Nephron progenitor cell (in vitro differentiated cells): ENCODE measurements at places on chromosomes 12 and 14.

DNA sequence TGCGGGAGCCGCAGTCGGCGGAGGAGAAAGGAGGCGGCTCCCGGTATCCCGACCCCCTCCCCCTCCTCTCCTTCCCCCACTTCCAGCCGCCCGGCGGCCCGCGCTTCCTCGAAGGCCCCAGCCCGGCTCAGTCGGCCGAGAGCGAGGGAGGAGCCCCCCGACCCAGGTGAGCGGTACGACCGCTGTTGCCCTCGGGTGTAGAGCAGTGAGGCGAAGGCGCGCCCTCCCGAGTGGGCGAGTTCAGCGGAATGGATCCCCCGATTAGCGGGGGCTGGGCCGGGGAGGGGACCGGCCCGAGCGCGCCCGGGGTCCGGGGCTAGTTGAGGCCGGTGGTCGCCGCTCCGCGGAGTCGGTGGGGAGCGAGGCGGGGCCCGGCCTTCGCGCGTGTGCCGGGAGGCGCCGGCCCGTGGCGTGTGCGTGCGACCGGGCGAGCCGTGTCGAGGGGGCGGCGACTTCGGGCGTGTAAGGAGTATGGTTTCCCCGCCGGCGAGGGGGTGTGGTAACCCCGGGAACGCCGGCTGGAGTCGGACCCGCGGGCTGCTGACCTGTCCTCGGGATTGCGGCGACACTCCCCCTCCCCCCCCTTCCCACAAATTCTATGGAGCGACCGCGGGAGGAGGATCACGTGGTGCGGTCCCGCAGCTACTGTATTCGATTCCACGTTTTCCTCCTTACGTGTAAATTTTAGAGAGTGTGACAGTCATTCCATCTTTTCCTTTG is 501 bp downstream of the RIMKLB start:
- peak; percentile 76 for DNase-seq

DNA sequence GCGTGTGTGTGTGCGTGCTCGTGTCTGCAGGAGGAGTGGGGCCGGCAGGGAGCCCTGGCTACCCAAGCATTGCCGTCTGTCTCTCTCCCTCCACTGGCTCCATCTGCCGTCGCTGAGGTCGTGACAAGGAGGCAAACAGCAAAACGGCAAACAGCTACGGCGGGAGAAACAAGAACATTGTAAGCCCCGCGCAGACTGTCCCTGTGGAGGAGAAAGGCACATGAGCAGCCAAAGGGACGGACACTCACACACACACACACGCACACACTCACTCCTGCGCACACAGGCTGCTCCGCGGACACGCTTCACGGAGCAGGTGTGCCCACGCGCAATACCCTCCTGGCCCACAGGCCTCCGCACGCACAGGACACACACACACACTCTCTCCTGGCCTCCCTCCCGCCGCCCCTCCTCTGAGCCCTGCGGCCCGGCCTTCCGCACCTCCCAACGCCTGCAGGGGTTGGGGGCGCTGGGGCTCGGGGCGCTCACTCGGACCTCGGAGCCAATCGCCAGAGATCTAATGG is 905 bp downstream of the CISTR start:
- DNase-seq: peak; percentile 62

GRCh38 chr12:54840244-54840865 is 14.0 kb upstream of the MUCL1 start:
- DNase-seq: no peak

- DNase-seq: no peak
These were observed 29.9 kb downstream of the SRRM4 start for GRCh38 chr12:119011231-119011630.

DNA sequence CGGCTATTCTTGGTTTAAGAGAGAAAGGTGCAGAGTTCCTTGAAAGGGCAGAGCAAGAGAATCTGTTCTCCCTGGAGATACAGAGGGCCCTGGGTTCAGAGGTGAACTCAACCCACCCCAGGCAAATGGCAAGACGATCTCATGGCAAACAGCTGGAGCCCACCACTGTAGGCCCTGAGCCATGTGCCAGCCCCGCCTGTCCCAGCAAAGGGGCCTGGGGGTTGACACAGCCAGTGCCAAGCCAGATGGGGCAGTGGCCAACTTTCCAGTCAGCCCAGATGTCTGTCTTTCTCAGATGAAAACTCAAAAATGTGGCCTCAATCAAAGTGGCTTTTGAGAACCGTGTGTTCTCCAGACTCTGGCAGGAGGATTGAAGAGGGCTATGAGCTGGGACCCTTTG is 51.8 kb downstream of the ISCA2 start:
- no peak for DNase-seq

- DNase-seq: no peak
These were observed 54.1 kb downstream of the LRP6 start for GRCh38 chr12:12212769-12213168.

DNA sequence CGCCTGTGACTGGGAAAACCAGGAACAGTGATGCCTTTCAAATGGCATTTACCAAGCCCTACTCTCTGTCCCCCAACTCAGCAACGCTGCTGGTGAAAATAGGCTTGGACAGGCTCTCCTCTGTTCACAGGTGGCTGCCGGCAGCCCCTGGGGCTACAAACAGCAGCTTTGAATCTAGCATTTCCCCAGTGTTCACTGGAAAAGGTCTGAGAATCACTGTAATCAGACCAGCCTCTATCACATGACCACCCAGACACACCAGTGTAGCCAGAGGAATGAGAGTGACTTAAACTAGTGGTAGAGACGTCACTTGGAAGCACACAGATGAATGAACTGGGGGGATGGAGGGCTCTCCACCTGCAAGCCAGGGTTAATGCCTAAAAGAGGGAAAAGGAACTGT is 151.8 kb downstream of the FOXN3 start:
- DNase-seq: no peak

- no peak for DNase-seq
These were observed 121.4 kb upstream of the HIF1A start for GRCh38 chr14:61573748-61574513.

- DNase-seq: no peak
These were observed 76.5 kb upstream of the GRIN2B start for GRCh38 chr12:14057895-14058294.

DNA sequence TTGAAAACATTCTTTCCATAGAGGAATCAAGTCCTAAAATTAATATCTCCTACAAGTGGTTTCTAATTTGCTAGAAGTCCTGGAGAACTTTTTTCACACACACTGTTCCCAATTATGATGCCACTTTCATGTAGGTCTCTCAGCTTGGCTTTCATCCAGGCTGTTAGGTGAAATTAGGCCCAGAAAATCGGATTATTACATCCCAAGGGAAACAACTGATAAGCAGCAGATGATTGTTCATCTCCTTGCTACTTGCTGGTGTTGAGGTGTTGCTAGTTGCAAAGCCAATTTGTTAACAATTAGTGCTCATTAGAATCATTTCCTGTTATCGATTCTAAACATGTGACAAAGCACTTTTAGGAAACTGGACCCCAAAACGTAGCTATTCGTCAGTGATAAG is 248.0 kb downstream of the PDZRN4 start:
- DNase-seq: no peak

DNA sequence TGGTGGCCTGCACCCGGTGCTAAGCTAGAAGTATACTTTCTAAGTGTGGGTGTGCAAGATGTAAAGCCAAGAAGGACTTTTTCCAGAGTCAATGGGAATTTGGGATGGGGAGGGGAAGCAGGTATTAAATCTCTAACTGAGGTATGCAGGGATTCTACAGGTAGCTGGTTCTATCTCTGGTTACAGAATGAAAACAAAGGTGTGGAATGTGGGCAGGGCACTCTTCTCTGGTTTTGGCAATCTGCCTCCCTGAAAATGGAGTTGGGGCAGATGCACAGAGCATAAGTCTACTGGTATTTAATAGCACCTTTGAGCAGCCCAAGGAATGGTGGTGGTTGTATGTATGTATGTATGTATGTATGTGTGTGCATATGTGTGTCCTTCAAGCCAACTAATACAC is 66.7 kb upstream of the PPP1R12A start:
- DNase-seq: no peak

DNA sequence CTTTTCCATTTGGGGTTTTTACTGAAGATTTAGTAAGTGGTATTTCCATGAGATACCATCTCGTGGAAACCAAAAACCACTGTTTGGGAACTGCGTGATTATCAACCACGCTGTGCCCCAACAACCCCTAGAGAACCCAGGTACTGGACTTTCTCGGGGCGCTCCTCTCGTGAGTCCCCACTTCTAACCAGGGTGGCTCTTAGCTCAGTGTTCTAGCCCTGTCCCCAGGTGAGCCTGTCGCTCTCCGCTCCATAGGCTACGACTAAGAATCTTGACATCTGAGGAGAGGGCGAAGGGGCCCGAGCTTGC is 686 bp downstream of the MCRS1 start:
- no peak for DNase-seq

- DNase-seq: no peak
These were observed 7.1 kb downstream of the BCL11B start for GRCh38 chr14:99264691-99265450.

GRCh38 chr12:2051700-2052621 is 826 bp upstream of the CACNA1C start:
- peak; percentile 59 for DNase-seq

GRCh38 chr12:93572712-93573551 is 457 bp downstream of the SOCS2 start:
- DNase-seq: peak; percentile 73

- DNase-seq: no peak
These were observed 40.2 kb upstream of the NT5DC3 start for GRCh38 chr12:103881261-103881660.

DNA sequence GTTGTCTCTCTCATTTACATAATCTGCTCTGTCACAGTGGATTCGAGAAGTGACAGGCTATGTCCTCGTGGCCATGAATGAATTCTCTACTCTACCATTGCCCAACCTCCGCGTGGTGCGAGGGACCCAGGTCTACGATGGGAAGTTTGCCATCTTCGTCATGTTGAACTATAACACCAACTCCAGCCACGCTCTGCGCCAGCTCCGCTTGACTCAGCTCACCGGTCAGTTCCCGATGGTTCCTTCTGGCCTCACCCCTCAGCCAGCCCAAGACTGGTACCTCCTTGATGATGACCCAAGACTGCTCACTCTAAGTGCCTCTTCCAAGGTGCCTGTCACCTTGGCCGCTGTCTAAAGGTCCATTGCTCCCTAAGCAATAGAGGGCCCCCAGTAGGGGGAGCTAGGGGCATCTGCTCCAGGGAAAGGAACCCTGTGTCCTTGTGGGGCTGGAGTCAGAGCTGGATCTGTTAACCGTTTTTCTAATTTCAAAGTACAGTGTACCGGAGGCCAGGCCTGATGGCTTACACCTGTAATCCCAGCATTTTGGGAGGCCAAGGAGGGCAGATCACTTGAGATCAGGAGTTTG is 5.1 kb downstream of the ERBB3 start:
- DNase-seq: peak; percentile 24

- peak; percentile 57 for DNase-seq
These were observed 652 bp downstream of the SUPT16H start for GRCh38 chr14:21382886-21383847.

GRCh38 chr12:48822711-48823110 is 4.4 kb downstream of the CACNB3 start:
- no peak for DNase-seq

DNA sequence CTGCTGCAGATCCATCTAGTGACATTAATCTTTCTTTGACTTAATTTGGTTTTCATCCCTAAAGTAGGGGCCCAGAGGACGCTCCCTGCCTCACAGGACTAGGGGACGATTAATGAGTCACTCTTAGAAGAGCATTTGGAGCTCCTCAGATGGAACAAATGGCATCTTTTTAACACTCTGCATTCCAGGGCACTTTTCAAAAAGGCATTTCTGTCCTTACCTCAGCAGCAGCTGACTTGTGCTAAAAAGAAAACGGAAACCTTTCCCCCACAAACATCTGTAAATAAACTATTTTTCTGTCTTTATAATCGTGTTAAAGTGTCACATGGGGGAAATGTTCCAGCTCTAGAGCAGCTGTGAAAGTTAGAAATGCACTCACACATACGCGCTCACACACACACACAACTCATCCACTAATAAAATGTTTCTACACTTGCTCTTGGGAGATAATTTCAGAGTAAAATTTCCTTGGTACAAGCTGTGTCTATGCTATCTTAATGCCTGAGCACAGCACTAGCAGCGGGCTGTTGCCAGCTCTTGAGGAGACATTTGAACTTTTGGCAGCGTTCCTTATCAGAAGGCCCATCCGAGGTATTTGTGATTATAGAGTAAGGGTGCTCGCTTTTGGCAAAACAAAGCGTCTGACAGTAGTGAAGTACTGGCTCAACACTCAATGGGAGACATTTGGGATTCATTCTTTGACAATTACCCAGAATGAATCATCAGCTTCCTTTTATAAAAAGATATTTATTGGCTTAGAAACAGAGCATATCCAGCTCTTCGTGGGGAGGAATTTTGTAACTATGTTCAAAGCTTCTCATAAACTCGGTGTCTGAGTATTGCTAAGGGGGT is 141.3 kb downstream of the PLXNC1 start:
- no peak for DNase-seq

DNA sequence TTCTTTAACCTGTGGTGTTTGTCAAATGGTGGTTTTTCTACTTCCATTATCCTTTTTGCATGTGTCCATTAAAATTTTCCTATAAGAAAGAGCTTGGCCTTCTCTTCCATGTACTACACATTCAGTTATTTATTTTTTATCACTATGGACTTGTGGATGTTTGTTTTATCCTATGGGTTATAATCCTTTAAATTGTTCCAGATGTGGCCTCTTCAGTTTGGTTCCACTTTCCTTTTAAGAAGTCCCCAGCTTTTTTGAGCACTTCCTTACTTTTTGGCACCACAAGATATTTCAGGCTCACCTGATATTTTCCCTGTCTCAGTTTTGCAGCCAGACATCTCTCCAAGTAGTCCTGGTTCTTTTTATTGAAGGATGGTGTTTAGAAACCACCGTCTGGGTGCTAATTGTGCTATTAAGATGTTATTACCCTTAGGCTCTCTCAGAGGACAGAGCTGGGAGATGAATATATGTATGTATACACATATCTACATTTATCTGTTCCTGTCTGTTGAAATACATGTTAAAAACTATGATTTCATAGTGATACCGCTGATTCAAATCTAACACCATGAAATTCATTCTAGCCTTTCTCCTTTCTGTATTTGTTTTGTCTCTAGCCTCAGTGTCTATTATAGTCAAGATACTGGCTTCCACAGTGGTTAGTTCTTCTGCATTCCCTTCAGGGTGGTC is 408.5 kb upstream of the RGS6 start:
- no peak for DNase-seq

- no peak for DNase-seq
These were observed 12.4 kb downstream of the TNS2 start for GRCh38 chr12:53062011-53062961.

GRCh38 chr12:105522166-105522825 is 191.8 kb downstream of the C12orf75 start:
- no peak for DNase-seq

DNA sequence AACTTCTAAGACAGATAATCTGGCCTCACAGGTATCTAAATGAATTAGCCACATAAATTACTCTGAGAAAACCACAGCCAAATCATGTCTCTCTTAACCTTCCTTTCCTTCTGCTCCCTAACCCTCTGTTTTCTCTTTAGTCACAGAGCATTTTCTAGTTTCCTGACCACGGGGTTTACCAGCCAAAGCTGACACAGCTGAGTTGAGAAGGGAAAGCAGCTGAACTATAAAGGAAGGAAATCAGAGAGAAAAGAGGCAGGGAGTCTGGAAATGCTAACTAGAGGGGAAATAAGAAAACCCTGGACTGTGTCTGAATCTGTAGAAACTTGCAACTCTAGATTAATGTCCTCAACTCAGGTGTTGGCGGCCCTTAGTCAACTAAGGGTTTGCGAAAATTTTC is 24.4 kb downstream of the ANKS1B start:
- no peak for DNase-seq

GRCh38 chr12:32893458-32893857 is 3.1 kb downstream of the PKP2 start:
- no peak for DNase-seq

- no peak for DNase-seq
These were observed 53.3 kb upstream of the STXBP6 start for GRCh38 chr14:25103271-25103670.
